KG1 (cell line): ENCODE measurements at places on chromosomes 4 and X.

GRCh38 chrX:42776195-42776594 lies 1.8 kb downstream of the PPP1R2C start:
- no peak for DNase-seq

GRCh38 chr4:42750856-42751255 lies 94.0 kb upstream of the ATP8A1 start:
- DNase-seq = no peak

DNA sequence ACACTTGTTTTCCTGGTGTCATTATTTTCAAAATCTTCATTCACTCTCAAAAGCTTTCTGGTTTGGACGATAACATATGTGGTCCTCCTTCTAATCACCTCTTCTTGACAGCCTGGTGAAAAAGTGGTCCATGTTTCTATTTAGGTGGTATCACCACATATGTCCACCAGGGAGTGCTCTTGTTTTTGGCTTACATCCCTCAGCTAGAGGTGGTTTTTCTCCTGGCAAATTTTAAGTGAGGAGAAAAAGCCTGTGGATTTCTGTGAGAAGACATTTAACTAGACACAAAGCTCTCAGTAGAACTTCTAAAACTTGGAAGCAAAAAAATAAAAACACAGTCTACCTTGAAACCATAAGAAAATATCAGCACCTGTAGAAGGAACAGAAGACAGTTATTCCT lies 58.0 kb upstream of the FRMPD4 start:
- no peak for DNase-seq

- DNase-seq = no peak
Measured at GRCh38 chrX:96611619-96612362, 72.9 kb upstream of the DIAPH2 start.

- peak; percentile 24 for DNase-seq
Measured at GRCh38 chrX:46978341-46979291, 66.4 kb downstream of the JADE3 start.

DNA sequence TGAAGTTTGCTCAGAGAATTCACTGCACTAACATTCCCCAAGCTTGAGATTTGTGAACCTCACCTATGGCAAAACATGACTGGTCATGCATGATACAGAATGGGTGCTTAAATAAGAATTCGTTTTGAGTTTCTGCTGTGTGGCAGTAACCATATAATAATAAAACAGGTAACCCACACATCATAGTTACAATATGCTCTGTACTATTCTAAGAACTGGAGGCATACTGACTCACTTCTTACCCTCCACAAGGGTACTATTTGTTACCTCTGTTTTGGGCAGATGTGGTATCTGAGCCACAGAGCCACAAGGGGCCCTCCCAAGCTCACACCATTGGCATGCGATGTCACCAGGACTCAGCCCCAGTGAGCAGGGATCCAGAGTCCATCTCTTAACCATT lies 17.6 kb downstream of the SLC2A9 start:
- DNase-seq = no peak

DNA sequence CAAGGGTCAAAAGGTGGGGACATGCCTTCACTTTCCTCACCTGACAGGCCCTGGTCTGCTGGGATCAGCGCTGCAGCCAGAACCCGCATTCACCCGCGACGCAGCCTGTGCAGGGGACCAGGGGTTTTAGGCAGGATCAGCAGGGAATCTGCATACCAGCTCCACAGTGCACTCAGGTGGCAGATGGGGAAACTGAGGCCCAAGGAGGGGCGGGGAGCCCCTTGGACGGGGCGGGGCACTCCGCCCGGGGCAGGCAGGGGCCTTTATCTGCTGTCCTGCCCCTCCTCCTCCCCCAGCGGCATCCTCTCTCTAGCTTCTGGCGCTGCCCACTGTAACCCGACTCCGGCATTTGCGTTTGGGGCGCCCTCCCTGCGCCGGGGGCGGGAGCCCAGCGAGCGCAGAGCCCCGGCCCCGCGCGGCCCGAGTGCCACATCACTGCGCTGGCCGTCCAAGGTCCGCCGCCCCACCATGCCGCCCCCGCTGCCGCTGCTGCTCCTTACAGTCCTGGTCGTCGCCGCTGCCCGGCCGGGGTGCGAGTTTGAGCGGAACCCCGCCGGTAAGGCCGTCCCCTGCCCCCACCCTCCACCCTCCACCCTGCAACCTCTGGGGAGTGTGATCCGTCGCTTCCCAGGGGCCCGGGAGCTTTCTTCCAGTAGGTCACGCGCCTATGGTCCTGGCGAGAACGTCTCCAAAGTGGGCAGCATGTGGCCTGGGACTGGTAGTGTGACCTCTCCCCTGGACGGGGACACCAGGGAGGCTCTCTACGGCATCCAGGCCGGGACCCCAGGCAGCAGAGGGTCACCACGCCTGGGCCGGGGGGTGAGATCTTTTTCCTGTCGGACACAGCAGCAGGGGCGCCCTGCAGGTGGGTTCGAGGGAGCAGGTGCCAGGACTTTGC lies at the start of gene CPZ:
Gene CPZ (plus strand): TSS at position 400 of the 898 bp plus-strand sequence. CDS start 69 bp downstream, at position 469.
- DNase-seq = no peak

- no peak for DNase-seq
Measured at GRCh38 chr4:76594173-76594572, 159.1 kb downstream of the SHROOM3 start.

DNA sequence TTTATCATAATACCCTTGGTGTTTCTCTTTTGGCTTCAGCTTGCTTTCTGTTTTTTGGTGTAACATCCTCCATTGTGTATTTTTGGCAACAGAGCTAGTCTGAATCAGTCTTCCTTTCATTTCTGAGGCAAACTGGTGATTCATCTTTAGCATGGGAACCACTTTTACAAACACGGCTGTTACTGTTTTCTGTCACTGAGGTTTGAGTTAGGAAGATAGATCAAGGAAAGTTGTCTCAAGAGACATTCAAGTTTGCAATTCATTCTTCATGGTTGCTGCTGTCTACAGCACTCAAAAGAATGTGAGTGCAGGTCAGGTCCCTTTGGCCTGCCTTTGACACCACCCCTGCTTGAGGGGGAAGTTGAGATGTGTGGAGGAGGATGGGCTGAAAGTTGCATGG lies 36.3 kb downstream of the IL21 start:
- DNase-seq = no peak

DNA sequence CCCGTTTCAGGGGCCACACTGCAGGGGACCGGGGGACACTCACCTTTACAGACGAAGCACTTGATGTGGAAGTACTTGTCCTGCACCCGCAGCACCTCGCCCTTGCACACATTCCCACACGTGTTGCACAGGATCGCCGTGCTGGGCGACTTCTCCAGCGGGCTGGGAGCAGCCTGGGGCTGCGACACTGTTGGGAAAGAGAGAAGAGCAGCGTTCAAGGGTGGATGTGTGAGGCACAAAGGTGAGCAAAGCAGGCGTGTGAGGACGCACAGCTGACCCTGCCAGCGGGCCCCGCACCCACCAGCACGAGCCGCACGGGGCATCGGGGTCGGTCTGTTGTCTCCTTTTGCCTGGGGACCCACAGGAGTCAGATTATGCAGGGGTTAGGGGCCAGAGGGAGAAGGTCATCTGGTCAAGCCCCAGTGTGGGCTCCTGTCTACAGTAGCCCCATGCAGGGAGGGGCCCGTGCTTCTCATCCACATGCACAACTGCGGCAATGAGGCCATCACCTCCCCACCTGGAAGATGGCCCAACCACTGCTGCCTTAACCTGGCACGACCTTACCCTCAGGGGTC lies 52.1 kb downstream of the ABLIM2 start:
- DNase-seq = no peak

- peak; percentile 25 for DNase-seq
Measured at GRCh38 chr4:26074712-26075430, 160.9 kb downstream of the SMIM20 start.

DNA sequence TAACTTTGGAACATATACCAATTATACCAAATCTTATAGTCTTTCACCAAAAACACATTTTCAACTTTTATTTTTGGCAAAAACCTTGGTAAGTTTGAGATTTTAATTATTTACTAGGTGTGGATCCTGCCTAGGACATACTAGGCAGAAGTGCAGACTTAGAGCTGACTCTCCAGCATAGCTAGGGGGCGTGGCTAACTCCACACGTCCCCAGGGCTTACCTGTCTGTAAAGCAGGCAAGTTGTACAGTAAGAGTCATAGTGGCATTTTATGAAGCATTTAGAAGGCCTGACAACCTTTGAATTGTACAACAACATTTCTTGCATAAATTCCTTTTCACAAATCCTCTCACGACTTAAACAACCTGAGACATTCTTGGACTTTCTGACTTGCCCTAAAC lies 19.2 kb upstream of the GRPEL1 start:
- no peak for DNase-seq

- no peak for DNase-seq
Measured at GRCh38 chrX:151226941-151227340, 50.6 kb downstream of the GPR50 start.

GRCh38 chr4:7166237-7166636 lies 26.1 kb upstream of the SORCS2 start:
- no peak for DNase-seq

GRCh38 chr4:151315212-151315886 lies 10.1 kb downstream of the SH3D19 start:
- no peak for DNase-seq

- no peak for DNase-seq
Measured at GRCh38 chr4:137649711-137650450, 117.6 kb upstream of the PCDH18 start.

GRCh38 chr4:63693321-63693720 lies 715.9 kb downstream of the TECRL start:
- DNase-seq = no peak

DNA sequence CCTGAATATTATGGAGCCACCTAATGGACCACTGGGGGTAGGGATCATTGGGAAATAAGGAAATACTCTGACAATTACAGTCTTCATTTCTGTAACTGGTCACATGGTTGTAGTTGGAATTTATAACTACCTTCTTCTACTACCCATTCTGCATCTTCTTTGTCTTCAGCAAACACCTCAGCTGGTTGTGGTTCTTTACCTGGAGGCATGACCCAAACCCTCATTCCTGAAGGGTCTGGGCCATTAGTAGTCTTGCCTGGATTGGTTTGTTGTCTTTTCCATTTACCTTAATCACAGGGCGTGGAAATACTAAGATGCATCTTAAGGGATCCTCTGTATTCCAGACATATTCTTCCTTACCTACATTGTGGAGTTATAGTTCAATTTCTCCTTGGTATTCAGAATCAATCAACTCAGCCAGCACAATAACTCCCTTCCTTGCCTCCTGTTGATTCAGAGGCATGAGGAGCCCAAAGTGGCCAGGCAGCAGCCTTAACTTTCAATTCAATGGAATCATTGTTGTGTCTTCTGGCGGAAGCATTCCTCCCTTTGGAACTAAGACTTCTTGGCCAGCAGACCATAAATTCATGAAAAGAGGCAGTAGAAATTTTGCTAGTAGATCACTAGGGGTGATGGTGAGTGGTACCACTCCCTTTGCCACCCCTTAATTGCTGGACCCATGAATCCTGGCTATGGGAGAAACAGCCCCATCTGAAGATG lies 75.7 kb upstream of the RAP2C start:
- DNase-seq = no peak

- DNase-seq = no peak
Measured at GRCh38 chr4:133145758-133146573, 3.1 kb upstream of the PCDH10 start.

GRCh38 chr4:85952972-85953650 lies 406.7 kb downstream of the MAPK10 start:
- no peak for DNase-seq

GRCh38 chr4:156754832-156755570 lies 216.6 kb downstream of the PDGFC start:
- no peak for DNase-seq

GRCh38 chr4:20428436-20429160 lies 176.9 kb downstream of the SLIT2 start:
- no peak for DNase-seq

- DNase-seq = peak; percentile 2
Measured at GRCh38 chrX:119488749-119489148, 20.5 kb downstream of the SLC25A5 start.

DNA sequence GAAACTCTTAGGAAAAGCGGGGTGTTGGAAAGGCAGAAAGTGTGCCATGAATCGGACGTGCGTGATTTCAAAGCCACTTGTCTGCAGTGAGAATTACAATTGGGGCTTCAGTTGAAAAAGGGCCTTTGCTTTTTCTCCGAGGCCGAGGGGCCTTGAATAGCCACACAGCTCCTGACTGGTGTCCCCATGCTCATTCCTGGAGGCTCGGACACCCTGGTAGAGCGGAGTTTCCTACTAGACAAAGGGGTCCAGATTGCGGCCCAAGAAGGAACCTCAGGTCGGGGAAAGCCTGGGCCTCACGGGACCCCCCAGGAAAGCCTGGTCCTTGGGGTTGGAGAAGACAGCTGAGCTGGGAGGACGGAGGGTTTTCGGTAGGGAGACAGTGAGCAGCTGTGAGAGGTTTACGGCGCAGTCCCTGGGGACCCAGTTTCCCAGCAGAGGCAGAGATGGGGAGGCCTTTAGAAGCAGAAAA lies 3.0 kb upstream of the SHOX start:
- DNase-seq = no peak

DNA sequence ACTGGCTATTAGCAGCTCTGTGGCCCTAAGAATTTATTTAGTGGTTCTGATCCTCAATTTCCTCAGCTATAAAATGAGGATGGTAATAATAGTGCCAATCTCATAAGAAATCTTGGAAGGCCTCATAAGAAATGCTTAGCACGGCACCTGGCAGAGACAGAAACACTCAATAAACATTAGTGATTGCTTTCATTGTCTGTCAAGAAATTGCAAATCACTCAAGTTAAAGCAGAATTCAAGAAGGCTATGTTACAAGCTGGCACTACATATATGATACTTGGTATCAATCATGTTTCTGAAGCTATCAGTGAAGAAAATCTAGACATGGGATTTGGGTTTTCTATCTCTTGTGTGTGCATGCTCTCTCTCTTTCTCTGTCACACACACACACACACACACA lies 267.7 kb upstream of the KCNIP4 start:
- DNase-seq = no peak

- no peak for DNase-seq
Measured at GRCh38 chrX:23554304-23554703, 113.0 kb upstream of the PRDX4 start.

DNA sequence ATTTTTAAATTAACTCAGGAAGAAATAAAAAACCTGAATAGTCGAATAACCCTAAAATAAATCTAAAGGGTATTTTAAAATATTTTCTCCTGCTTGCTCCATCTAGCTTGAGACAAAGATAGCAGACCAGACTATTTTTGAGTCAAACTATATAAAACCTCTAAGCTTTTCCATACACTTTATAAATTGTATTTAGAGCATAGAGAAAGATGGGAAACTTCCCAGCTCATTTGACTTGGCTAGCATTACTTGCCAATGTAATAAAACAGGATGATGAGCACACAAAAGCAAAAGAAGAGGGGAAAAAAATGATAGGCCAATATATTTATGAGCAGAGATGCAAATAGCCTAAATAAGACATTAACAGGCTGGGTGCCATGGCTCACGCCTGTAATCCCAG lies 117.1 kb downstream of the ANAPC4 start:
- no peak for DNase-seq

GRCh38 chr4:65018313-65018712 lies 609.1 kb upstream of the TECRL start:
- no peak for DNase-seq

- DNase-seq = no peak
Measured at GRCh38 chr4:80897537-80898303, 132.8 kb upstream of the BMP3 start.

DNA sequence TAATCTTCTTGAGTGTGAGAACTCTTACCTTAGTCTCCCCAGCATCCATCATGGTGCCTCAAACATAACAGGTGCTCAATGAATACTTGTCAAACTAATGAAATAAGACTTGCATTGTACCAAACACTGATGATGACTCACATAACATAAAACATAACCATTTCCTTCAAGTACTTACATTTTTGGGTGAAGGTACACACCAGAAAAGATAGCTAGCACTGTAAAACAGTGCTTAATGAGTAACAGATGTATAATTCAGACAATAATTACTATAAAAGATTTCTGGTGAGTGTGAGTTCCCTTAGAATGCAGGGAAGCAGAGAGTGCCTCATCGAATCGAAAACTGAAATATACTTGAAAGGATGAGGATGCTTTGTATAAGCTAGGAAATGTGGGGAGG lies 70.1 kb upstream of the HCCS start:
- DNase-seq = no peak
